ENCODE measurements at places on chromosomes 16 and 17. TPM values are rescaled to one million over a fixed set of nuclear protein-coding genes. Genes with fewer than 3 reads are reported as not detected.

GRCh38 chr16:21097151-21097550 is 53.5 kb downstream of the DNAH3 start:
- DNase-seq, result no peak

DNA sequence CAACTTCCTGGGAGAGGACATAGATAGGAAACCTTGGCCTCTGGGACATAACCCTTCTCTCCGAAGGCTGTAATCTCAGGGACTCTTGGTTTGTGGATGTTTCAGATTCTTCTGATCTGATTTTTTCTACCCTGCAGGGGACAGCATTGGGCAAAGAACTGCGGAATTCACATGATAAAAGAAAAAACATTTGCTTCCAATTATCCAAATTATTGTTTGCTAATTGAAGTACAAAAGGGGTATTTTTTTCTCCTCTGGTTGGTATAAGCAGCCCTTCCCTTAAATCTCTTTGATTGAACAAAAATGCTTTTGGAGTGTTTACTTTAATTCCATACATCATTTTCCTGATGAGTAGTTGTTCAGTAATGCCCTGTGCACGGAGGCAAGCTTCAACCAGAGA is 251.7 kb upstream of the IRX3 start:
- DNase-seq, result no peak

DNA sequence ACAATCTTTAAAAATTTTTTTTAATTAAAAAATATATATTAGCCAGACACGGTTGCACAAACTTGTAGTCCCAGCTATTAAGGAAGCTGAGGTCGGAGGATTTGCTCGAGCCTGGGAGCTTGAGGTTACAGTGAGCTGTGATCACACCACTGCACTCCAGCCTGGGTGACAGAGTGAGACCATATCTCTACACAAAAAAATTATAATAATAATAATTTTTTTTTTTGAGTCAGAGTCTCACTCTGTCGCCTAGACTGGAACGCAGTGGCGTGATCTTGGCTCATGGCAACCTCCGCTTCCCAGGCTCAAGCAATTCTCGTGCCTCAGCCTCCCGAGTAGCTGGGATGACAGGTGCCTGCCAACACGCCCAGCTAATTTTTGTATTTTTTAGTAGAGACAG is 23.8 kb downstream of the LITAF start:
- no peak for DNase-seq

GRCh38 chr17:63760771-63761539 is 12.4 kb downstream of the CCDC47 start:
- DNase-seq, result no peak

Gene CD79B
- total RNA-seq, result not detected

- DNase-seq, result peak; percentile 91
Observed at GRCh38 chr17:1724351-1724868, at the start of gene WDR81. Gene WDR81 (plus strand): TSS chr17:1724704. CDS start chr17:1724960, 256 bp downstream.

Gene VTN
- total RNA-seq, result 5.2 TPM

- no peak for DNase-seq
Observed at GRCh38 chr16:79915761-79916160, 315.2 kb upstream of the MAF start.

DNA sequence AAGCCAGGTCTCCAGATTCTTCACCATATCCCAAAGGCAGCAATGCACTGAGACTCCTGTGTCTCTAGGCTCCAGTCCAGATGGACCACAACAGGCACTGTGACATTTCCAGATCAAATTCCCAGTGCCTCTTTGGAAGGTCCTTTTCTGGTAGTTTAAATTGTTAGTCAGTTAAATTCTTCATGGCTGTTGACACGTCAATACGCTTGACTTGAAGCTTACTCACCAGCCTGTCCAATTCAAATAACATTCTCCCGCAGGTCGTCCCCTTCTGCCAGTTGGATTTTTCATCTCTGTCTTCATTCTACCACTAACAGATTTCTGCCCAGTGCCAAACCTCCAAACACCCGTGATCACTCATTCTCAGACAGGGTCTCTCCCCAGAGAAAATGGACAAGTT is 86.7 kb downstream of the SHISA9 start:
- DNase-seq, result no peak

GRCh38 chr16:86087896-86088230 is 188.9 kb downstream of the IRF8 start:
- DNase-seq, result no peak

GRCh38 chr16:84299734-84300440 is 5.2 kb downstream of the WFDC1 start:
- no peak for DNase-seq

DNA sequence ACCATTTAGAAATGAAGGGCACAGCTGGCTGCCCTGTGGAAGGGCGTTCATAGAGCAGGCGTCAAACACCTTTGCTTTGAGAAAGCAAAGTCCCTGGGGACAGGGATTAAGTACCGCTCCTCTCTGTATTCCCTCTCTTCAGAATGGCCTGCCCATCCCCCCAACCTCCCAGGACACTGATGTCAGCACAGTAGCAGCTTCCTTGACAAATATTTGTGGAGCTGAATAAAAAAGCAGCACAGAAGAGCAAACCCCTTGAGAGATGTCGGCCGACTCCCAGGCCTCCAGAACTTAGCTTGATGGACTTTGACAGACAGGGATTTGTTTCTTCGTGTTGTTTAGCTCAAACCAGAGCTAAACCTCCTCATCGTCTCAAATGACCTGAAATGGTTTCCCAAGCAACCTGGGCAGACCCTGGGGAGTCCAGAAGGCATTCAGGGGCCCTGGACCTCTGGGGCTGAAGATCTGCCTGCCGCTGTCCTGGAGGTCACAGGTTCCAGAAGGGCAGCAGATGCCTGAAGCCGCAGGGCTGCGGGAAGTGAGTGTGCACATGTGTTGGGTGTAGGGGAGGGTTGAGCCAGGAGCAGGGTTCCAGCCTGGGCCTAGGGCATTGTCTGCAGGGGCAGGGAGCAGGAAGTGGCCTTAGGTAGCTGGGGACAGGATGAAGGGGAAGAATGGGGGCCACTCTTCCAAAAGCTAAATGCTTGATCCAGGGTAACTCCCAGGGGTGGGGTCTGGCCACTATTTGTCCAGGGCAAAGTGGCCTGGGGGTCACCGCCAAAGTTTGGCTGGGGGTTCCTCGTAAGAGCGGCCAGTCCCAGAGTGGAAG is 42.3 kb upstream of the NKD1 start:
- DNase-seq, result no peak

DNA sequence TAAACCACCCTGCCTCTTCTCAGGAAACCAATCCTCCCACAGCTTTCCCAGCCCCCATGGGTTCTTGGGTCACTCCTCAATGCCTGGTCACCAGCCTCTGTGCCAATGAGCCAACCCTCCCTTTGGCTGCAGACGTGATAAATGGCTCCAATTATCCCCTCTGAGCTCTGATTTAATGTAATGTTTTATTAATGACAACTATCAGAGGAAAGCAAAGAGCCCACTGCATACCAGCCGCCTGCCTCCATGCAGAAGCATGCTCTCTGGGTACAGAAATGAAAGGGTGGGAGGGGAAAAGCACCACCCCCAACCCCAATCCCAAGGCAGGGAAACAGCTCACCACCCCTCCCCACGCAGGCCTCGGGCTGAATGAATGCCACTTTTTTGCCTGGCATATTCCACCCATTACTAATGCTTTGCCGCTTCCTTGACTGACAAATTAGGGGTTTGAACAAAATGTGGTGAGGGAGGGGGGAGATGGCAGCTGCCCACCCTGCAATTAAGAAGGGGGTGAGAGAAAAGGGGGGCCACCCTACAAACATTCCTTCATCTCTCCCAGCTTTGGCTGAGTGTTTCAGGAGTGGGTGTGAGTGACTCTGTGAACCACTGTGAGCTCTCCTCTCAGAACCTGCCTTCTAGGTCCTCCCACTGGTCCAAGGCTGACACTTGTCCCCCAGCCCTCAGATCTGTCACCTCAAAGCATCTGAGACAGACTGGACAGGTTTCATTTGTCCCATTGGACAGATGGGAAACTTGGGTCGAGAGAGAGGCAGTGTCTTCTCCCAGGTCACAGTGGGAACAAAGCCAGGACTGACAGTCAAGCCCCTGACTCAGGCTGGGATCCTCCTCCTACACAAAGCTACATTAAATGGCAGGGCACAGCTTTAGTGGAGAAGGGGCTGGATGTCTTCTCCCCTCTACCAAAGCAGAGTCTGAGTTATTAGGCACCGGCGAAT is 161.5 kb downstream of the TMEM132E start:
- no peak for DNase-seq

Gene PDIA2
- total RNA-seq, result 0.78 TPM

Gene MC1R
- 7.2 TPM for total RNA-seq

Gene ODAD4
- total RNA-seq, result 2.6 TPM

GRCh38 chr17:29124925-29125273 is 55.3 kb downstream of the MYO18A start:
- DNase-seq, result no peak

- DNase-seq, result no peak
Observed at GRCh38 chr16:49443576-49443975, 70.0 kb downstream of the C16orf78 start.

DNA sequence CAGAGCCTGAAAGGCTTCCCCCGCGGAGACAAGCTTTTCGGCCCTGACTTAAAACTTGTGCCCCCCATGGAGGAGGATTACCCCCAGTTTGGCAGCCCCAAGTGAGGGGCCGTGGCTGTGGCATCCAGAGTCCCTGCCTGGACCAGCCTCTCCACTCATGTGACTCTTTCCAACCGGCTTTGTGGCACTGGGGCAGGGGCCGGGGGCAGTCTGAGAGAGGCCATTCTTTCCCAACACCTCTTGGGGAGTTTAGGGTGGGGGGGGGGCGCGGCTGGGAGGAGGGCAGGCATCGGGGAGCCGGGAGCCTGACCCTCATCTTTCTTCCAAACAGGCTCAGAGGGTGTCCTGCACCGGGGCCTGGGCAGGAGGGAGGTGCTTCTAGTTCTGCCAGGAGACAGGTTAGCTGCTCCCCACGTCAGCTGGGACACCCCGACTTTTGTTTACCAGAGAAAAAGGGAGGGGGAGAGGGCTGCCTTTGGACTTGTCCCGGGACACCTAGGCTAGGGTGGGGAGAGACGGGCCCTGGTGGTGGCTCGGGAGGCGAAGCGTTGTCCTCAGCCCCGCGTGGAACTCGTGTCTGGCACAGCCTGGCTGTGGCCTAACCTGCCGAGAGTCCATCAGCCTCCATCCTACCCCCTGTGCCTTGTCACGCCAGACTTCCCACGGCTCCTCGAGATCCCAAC is 7.3 kb upstream of the SERPINF1 start:
- DNase-seq, result no peak

Gene SEC14L5
- total RNA-seq, result 0.21 TPM

Gene MPV17L
- total RNA-seq, result 1.3 TPM

Gene OR1A2
- total RNA-seq, result not detected

GRCh38 chr17:65553646-65554552 is 7.5 kb downstream of the AXIN2 start:
- no peak for DNase-seq

DNA sequence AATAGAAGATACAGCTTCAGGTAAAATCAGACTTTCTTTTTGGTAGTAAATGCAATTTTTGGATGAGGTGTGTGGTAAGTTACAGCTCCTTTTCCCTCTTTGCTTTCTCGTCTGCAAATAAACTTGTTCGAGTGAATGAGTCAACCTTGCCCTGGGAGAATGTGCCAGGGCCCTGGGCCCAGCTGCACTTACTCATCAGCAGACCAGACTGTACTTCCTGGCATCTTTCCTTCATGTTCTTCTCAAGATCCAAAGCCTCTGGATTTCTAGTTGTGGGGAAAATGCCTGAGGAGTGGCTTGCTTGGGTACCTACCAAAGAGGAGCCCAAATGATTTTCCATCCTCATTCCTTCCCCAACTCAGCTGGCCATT is 5.4 kb upstream of the G6PC1 start:
- DNase-seq, result peak; percentile 89

- peak; percentile 62 for DNase-seq
Observed at GRCh38 chr17:8997994-8998628, 23.2 kb upstream of the NTN1 start.
